ENCODE measurements at places on chromosomes 16 and 17. TPM values are rescaled to one million over a fixed set of nuclear protein-coding genes. Genes with fewer than 3 reads are reported as not detected.
A peak's percentile ranks its signal among the peaks of the same experiment; 100 is the strongest.

The HBA2 gene
- total RNA-seq, result not detected

The MEFV gene
- not detected for total RNA-seq

The RASL10B gene
- total RNA-seq, result 31.7 TPM

The GRAPL gene
- total RNA-seq, result 1.2 TPM

GRCh38 chr16:4261557-4262172, 11.2 kb downstream of the TFAP4 start:
- peak overlapping the region; percentile 65 for H3K4me3 ChIP-seq
- DNase-seq, result peak; percentile 72
- no peaks in the 10 kb centered on the region for H3K27me3 ChIP-seq
- H3K27ac ChIP-seq, result no peak overlapping the region
- H3K36me3 ChIP-seq, result peaks cover 8% of the 10 kb centered on the region

DNA sequence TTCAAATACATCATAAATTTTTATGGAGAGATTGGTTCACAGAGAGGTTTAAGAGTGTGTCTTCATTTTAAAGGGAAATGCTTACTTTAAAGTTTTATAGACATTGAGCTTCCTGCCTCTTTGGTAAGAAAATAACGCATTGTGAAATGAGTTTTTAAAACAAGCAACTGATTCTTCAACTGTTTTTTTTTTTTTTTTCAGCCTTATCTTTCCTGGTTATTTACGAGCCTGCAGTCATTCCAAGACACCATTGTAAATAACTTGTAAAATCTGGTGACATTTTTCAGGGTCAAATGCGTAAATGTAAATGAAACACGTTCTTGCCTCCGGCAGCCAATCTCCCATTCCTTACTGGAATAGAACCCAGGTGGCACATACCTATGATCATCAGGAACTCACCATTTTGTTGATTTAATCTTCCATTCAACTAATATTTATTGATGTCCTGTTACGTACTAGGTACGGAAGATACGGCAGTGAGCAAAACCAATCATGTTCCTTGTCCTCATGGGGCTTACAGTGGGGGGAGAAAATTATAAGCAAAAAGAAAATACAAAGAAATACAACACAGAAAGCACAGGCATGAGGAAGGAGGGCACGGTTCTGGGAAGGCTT, 33.2 kb upstream of the CDYL2 start:
- H3K27ac ChIP-seq, result no peak overlapping the region
- DNase-seq, result no peak
- peaks cover 2% of the 10 kb centered on the region for H3K36me3 ChIP-seq
- H3K27me3 ChIP-seq, result peaks cover 19% of the 10 kb centered on the region

The WSCD1 gene
- total RNA-seq, result 93.3 TPM

The ABCC11 gene
- 0.09 TPM for total RNA-seq

The LPCAT2 gene
- 7.9 TPM for total RNA-seq

- DNase-seq, result no peak
- H3K27me3 ChIP-seq, result no peaks in the 10 kb centered on the region
- no peak overlapping the region for H3K27ac ChIP-seq
These were observed 110.8 kb upstream of the GSE1 start for GRCh38 chr16:85502357-85502756.

The LLGL2 gene
- total RNA-seq, result 3.4 TPM

DNA sequence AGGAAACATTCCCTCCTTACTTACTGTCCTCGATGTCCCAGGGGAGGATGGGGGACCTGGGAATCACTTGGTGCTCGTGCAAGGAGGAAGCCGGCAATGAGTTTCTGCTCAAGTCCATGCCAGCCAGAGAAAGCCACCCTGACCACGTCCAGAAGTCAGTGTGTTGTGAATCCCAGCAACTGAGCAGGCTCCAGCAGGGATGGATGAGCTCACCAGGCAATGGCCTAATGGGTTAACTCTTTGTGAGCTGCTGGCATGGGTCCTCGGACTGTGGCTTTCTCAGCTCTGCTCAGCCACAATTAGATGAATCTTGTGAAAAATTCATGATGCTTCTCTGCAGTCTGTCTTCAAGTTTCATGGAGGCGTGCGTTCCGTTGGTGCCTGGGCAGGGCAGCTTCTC, at the start of gene PIRT:
PIRT (minus strand) TSS at position 167 of the 400 bp plus-strand sequence. CDS start 12,442 bp downstream, outside the sequence.
- DNase-seq, result no peak
- no peak within 1 kb of the TSS for H3K27ac ChIP-seq
- no peaks in the 10 kb centered on the region for H3K36me3 ChIP-seq
- H3K4me1 ChIP-seq, result peaks cover under 1% of the 10 kb centered on the region

GRCh38 chr17:81888988-81889595, 2.3 kb downstream of the ALYREF start:
- no peak overlapping the region for H3K27ac ChIP-seq
- no peaks in the 10 kb centered on the region for H3K27me3 ChIP-seq
- peaks cover 25% of the 10 kb centered on the region for H3K36me3 ChIP-seq
- peak overlapping the region; percentile 78 for H3K4me3 ChIP-seq
- H3K4me1 ChIP-seq, result peaks cover 7% of the 10 kb centered on the region
- no peak for DNase-seq

GRCh38 chr17:50356892-50357510, 11.1 kb downstream of the XYLT2 start:
- H3K27me3 ChIP-seq, result no peaks in the 10 kb centered on the region
- H3K4me3 ChIP-seq, result no peak overlapping the region
- no peak for DNase-seq

DNA sequence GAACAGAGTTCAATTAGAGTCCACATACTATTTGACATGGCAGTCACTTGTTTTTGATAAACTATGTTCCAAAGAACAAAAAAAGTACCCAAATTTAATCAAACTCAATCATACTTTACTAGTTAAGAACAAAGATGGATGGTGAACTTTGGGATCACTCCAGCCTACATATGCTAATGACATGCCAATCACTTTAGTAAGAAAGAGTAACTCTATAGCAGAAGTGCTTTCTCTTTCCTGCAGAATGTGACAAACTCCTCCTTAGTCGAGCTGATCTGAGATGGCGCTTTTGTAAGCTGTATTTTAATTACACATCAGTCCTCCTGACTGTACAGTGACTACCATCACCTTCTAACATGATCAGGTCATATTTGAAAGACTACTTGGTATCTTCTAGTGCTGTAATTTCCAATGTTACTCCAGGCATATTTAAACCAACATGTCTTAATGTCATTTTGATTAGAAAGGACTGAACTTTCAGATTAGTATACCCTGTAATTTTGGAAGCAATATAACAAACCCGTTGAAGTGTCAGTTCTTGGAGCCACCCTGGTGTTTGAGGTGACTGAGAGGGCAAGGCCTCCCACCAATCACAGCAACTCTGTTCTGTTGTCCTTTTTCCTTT, 4.1 kb downstream of the NETO2 start:
- no peak overlapping the region for H3K27ac ChIP-seq
- no peaks in the 10 kb centered on the region for H3K36me3 ChIP-seq
- peaks cover 54% of the 10 kb centered on the region for H3K4me1 ChIP-seq

The NTN1 gene
- total RNA-seq, result 10.1 TPM

DNA sequence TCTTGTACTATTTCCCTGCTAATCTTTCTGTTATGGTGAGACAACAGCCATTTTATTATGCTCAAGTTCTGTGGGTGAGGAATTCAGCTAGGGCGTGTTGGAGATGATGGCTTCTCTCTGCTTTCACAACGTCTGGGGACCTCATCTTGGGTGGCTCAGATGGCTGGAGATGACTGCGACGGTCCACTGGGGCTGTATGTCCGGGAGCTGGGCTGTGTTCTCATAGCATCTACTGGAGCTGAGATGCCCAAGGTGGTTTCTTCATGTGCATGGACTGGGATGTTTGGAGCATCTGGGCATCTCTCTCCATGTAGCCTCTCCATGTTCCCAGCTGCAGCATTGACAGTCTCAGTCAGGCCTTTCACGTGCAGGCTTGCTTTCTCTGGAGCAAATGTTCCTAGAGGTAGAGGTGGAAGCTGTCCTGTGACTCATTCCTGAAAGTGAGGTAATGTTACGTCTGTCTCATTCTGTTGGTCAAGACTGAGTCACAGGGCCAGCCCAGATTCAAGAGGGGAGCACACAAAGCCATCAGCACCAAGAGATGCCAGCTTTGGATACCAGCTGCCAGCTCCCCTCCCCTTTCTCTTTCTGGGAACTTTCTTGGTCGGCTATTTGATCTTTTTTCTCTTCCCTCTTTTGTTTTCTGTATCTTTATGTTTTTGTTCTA, 96.2 kb downstream of the RAP1GAP2 start:
- no peaks in the 10 kb centered on the region for H3K36me3 ChIP-seq
- no peak overlapping the region for H3K4me3 ChIP-seq
- DNase-seq, result no peak
- no peaks in the 10 kb centered on the region for H3K27me3 ChIP-seq

The SLFN14 gene
- total RNA-seq, result not detected

GRCh38 chr17:76276461-76277299, 11.5 kb downstream of the UBALD2 start:
- H3K4me3 ChIP-seq, result peak overlapping the region; percentile 57
- no peaks in the 10 kb centered on the region for H3K36me3 ChIP-seq
- peaks cover 7% of the 10 kb centered on the region for H3K4me1 ChIP-seq
- H3K27me3 ChIP-seq, result no peaks in the 10 kb centered on the region
- DNase-seq, result no peak

- peaks cover 17% of the 10 kb centered on the region for H3K36me3 ChIP-seq
- no peak overlapping the region for H3K4me3 ChIP-seq
- no peaks in the 10 kb centered on the region for H3K4me1 ChIP-seq
These were observed 257.7 kb upstream of the PMFBP1 start for GRCh38 chr16:72429671-72430081.

DNA sequence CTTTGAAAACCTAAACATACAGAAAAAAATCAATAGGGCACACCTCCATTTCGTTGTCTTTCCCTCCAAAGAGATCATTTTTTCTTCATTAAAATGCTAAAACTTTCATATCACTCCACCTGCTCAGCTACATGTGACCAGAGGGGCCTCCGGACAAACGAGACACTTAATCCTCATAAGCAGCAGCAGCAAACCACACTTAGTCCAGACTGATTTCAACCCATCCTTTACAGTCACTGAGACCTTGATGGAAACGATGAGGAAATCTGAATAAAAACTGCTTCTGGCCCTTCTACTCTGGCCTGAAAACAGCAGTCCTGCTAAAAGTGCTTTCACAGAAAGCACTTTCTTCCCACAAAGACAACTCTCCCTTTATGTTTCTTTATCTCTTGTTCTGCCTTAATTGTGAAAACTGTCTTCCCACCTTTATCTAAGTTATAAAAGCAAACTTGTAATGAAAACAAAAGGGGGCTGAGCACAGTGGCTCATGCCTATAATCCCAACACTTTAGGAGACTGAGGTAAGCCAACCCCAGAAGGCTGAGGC, 4.6 kb downstream of the ANKRD11 start:
- peaks cover 70% of the 10 kb centered on the region for H3K4me1 ChIP-seq
- H3K36me3 ChIP-seq, result no peaks in the 10 kb centered on the region
- no peak for DNase-seq

DNA sequence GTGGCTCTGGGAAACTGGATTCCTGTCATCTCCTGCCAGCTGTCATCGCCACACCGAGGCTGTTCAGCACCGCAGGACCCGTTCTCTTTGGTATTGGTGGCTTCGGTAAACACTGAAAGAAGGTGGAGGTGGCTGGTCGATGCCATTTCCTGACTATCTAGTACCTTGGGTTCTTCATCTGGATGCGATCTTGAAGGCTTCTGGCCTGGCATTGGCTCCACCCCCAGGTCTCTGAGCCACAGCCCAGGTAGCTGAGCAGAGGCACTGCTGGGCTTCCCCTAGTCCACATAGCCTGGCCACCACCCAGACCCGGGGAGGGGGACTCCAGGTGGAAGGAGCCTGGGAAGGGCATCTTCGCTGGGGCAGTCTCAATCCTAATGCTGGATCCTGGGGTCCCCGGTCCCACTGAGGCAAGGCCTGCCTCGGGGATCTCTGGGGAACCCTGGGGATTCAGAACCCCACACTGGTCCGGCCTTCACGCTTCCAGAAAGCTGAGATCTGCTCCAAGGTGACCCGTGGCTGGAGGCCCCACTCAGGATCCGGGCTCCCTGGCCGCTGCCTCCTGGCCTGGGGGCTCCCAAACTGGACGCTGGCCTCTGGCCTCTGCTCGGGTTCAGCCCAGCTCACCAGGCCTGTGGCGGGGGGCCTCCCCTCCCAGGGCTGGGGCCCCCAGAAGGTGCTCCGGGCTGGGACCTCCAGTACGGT, 1.8 kb downstream of the C16orf54 start:
- no peaks in the 10 kb centered on the region for H3K4me1 ChIP-seq
- no peak overlapping the region for H3K4me3 ChIP-seq
- H3K36me3 ChIP-seq, result no peaks in the 10 kb centered on the region
- DNase-seq, result no peak
- H3K27me3 ChIP-seq, result peaks cover 3% of the 10 kb centered on the region

The MYH1 gene
- total RNA-seq, result not detected

- no peak overlapping the region for H3K4me3 ChIP-seq
- H3K36me3 ChIP-seq, result peaks cover 11% of the 10 kb centered on the region
- H3K4me1 ChIP-seq, result no peaks in the 10 kb centered on the region
- DNase-seq, result no peak
These were observed 18.7 kb upstream of the EVI2A start for GRCh38 chr17:31339906-31340661.

The OXLD1 gene
- total RNA-seq, result 25.5 TPM

The RTN4RL1 gene
- total RNA-seq, result 0.47 TPM

DNA sequence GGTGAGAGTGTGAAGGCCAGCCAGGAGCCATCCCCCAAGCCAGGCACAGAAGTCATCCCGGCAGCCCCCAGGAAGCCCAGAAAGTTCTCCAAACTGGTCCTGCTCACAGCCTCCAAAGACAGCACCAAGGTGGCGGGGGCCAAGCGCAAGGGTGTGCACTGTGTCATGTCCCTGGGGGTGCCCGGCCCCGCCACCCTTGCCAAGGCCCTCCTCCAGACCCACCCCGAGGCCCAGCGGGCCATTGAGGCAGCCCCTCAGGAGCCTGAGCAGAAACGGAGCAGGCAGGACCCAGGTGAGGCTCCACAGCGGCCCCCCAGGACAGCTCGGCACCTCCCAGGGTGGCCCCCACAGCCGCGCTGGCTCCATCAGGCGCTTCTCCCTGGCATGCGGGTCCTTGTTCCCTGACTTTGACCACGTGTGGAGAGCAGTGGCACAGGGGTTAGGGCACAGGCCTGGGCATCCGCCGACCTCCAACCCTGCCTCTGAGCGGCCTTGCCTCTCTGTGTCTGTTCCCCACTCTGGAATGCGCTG, 13.5 kb downstream of the FLYWCH2 start:
- H3K36me3 ChIP-seq, result no peaks in the 10 kb centered on the region
- DNase-seq, result no peak
- H3K27me3 ChIP-seq, result no peaks in the 10 kb centered on the region
- no peak overlapping the region for H3K4me3 ChIP-seq

GRCh38 chr17:39738983-39739884, 1.5 kb downstream of the GRB7 start:
- H3K4me1 ChIP-seq, result no peaks in the 10 kb centered on the region
- no peak for DNase-seq
- peak overlapping the region; percentile 65 for H3K4me3 ChIP-seq
- H3K27me3 ChIP-seq, result peaks cover 94% of the 10 kb centered on the region
- H3K36me3 ChIP-seq, result no peaks in the 10 kb centered on the region
- no peak overlapping the region for H3K27ac ChIP-seq

The KCNJ16 gene
- total RNA-seq, result 0.12 TPM

Data from neural crest cell (in vitro differentiated cells).